ENCODE measurements at places on chromosomes 1 and 21. TPM values are rescaled to one million over a fixed set of nuclear protein-coding genes. Genes with fewer than 3 reads are reported as not detected.
A peak's percentile ranks its signal among the peaks of the same experiment; 100 is the strongest.

GRCh38 chr1:51285055-51285454 lies 45.3 kb downstream of the TTC39A start:
- DNase-seq: no peak

DNA sequence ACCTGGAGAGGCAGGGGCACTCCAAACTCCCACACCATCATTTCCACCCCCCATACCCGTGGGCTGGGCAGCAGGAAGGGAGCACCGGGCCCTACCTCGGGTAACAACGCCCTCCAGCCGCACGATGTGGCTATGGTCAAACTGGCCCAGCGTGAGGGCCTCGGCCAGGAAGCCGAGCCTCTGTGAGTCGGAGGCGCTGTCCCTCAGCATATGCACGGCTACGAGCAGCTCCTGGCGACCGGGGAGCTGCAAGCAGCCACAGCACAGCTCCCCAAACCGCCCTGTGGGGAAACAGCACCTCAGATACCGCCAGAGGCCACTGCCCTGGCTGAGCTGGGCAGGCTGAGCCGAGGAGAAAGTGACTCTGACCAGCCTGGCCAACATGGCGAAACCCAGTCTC lies 29.2 kb downstream of the CDCA8 start:
- DNase-seq: no peak

- no peak for DNase-seq
Observed at GRCh38 chr1:47317841-47318240, 3.9 kb upstream of the STIL start.

DNA sequence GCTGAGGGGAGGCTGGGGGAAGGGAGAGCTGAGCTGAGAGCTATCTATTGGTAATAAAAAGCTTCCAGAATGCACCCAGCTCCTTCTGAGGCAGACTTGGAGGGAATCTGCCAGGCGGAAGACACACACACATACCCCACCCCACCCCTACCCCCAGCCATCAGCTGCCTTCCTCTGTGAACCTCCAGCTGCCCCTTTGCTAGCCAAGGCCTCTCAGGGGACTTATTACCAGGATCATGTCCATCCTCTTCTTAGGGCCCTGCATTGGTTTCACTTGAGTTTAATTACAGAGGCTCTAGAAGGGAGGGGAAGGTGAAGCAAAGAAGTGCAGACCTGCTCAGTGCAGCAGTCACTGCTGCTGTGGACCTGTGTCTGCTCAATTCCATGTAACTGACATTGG lies 156.4 kb downstream of the OMA1 start:
- DNase-seq: no peak

DNA sequence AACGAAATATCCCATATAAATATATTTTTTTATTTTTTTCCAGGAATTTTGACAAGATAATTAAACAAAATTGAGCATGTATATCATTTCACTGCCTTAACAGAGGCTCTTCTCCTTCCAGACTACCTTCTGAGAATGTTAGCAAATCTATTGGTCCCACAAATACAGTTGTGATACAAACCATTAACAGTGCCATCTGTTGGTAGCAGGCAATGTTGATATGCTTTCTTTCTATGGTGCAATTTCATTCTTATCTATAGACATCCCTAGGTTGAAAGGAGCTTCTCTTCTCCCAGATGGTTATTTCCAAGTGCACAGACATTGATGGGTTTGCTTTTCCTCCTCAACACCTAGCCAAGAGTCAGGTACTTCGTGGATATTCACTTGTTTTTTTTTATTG lies 303.6 kb downstream of the USH2A start:
- peak; percentile 3 for DNase-seq

DNA sequence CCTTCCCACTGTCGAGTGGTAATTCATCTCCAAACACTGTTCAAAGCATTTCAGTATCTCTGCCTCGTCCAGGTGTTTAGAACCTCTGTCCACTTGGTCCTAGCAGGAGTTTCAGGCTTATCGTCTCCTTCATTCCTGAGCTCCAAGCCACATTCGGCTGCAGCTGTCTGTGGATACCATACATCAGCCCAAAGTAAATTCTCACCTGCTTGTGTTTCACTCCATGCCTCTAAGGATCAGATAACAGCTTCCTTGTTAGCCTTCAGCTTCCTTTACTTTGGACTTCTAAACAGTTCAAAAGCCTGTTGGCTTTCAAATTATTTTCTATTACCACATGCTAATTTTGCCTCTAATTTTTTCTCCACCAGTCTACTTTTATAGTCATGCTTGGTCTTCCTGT lies 219.0 kb upstream of the L1TD1 start:
- DNase-seq: no peak

- no peak for DNase-seq
Observed at GRCh38 chr1:43559714-43560113, 29.0 kb downstream of the PTPRF start.

DNA sequence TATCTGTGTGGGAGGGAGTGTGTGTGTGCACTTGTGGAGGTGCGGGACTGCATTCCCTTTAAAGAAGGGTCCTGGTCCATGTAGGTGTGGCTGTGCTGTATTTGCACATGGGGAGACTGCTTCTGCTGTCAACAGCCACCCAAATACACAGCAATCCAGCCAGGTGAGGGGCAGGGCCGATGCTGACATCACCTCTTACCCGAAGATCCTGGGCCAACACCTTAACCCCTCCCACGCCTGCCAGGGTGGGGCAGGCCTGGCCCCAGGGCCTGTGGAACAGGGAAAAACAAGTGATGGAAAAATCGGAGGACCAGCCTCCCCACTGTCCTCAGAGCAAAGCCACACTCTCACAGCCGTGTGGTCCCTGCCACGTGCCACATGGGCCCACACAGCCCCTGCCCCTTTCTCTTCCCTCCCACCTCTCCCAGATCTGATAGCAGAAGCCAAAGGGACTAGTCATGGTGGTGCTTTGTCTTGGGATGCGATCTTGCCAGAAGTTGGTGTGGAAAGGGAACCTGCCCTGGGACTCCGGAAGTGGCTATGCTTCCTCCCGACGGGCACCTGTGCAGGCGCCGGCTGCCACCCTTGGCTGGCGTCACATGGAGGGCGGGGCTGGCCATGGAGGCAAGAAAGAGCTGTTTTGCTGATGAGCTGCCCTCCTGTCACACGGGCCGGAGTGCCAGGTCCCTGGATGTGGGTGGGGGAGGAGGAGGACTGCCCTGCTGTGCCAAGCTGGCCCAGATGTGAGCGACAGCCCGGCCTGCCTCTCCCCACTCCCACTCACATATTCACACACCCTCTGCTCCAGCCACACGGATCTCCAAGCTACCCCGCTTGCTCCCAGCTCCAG lies 7.8 kb upstream of the CASZ1 start:
- no peak for DNase-seq

DNA sequence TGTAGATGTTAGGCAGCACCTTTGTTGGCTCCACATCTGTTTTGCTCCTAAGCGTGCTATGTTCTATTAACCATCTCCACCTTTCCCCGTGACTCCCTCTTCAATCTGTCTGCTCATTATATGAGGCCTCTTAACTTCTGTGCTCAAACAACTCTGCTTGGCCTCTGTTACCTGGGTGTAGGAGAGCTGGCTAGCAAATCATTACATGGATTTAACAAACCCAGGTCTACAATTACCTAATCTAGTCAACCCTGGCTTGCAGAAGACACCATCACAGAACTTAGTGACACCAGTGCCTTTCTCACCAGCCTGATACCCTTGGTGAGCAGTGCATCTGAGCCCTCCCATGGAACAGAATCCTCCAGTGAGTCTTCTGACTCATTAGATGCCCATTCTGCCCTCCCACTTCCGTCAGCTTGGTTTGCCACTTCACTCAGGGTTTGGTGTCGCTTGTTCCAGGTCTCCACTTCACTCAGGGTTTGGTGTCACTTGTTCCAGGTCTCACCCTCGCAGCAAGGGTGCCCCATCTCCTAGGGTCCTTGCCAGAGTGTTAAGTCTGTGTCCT lies 92.0 kb upstream of the KIF26B start:
- DNase-seq: no peak

DNA sequence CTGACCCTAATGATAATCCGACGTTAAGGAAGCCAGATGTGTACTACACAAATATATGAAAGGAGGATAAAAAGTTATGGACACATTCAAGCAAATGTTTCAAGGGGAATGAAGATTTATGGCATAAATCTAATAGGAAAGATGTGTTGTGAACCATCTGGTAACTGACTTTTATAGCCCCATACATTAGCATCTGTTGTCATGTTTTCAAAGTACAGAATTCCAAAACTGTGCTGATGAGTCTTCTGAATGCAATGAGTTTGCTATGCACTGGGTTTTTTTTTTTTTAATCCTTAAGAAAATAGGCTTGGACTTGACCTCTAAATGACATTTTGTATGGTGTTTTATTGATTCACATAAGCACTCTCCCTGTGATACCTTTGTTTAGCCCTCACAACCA lies 158.5 kb upstream of the ESRRG start:
- DNase-seq: no peak

Gene DNAI4
- polyA plus RNA-seq: 16.6 TPM

DNA sequence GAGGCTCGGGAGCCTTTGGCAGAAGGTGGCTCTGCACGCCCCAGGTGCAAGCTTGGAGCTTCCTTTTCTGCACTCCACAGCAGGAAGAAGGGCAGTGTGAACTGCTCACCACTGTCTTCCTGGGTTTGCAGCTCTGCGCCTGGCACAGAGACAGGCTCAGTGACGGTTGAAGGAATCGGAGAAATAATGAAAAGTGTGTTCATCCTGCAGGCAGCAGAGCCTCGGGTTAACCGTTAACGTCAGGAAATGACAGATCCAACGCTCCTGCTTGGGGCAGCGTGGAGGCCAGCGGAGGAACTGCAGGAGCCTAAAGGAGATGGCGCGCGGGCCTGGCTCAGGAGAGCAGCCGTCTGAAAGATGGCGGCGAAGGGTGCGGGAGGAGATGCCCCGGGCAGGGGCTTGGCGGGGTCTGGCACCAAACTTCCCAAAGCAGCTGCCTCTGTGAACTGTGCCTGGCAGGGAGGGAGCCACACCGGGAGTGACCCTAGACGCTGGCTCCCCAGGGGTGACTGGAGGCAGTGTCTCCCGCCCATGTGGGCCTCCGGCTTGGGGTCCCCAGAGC lies 10.9 kb upstream of the SAMD11 start:
- DNase-seq: no peak

Gene VWA1
- 104 TPM for polyA plus RNA-seq

Gene GNAT2
- not detected for polyA plus RNA-seq

Gene BRINP2
- polyA plus RNA-seq: 0.29 TPM

DNA sequence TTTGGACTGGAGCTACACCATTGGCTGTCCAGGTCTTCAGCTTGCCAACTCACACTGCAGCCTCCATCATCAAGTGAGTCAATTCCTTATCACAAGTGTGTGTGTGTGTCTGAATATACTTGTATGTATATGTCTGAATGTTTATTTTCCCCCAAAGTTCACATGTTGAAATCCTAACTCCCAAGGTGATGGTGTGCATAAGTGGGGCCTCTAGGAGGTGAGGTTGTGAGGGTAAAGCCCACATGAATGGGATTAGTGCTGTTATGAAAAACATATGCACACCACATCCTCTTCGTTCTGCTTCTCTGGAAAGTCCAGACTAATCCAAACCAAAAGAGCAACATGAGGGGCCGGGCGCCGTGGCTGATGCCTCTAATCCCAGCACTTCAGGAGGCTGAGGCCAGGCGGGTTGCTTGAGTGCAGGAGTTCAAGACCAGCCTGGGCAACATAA lies 48.7 kb upstream of the LBR start:
- no peak for DNase-seq

DNA sequence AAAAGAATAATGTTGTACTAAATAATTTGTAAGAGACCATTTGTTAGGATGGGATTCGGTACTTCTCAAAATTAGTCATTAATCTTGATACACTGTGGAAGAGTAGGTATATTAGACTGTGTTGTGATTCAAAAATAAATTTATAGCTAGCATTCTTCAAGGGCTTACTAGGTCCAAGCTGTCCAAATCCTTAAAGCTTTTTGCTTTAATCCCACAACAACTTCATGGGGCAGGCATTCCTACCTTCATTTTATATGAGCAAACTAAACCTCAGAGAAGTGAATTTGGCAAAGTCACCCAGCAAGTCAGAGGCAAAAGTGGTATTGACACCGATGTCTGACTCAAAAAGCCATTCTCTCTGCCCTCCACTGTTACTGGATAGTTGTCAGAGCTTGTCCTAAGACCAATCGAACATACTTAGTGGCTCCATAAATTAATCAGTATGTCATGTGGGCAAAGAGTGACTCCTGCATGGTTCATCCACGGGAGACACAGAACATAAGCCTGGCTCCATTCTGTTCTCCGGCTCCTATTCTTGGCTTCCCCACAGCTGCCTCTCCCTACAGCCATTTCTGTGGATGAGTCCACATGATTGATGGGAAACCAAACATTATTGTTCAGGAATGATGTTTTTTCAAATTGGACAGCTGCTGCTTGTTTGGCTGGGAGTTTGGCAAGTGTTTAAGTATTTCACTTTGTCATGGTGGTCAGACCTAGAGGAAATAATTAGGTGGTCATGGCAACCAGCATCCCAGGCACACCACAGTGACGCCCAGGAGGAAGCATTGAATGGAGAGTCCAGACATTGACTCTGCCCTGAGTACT lies 133.4 kb upstream of the FGGY start:
- DNase-seq: no peak

DNA sequence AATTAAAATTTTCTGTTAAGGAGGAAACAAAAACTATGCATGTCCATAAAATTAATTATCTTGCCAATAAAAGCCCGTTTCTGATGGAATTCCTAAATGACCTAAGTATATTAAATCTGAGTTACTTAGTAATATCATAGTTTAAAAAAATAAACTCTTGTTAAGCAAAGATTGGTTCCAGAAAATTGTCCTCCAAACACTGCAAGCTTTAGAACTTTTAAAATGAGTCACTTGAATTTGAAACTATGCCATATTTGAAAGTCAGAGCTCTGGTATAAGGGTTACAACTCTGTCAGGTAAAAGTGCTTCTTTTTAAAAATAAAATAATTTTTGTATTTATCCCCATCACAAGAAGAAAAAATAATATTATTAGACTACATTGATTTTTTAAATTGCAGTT lies 409.5 kb downstream of the PLPP3 start:
- no peak for DNase-seq

DNA sequence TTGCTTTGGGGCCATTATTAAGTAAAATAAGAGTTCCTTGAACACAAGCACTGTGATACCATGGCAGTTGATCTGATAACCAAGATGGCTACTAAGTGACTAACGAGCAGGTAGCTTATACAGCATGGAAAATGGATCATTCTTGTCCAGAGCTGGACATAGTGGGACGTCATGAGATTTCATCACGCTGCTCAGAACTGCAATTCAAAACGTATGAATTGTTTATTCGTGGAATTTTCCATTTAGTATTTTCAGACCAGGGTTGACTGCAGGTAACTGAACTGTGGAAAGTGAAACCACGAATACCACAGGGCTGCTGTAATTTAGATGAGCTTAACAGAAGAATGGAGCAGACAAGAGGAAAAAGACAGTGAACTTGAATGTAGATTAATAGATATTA lies 38.9 kb downstream of the CCDC18 start:
- no peak for DNase-seq

Gene PRDM16
- 4.9 TPM for polyA plus RNA-seq

Gene SAMD13
- polyA plus RNA-seq: 5.7 TPM
